Left ventricle myocardium superior (tissue), 1 donor: ENCODE measurements at places on chromosomes 11 and 22.

DNA sequence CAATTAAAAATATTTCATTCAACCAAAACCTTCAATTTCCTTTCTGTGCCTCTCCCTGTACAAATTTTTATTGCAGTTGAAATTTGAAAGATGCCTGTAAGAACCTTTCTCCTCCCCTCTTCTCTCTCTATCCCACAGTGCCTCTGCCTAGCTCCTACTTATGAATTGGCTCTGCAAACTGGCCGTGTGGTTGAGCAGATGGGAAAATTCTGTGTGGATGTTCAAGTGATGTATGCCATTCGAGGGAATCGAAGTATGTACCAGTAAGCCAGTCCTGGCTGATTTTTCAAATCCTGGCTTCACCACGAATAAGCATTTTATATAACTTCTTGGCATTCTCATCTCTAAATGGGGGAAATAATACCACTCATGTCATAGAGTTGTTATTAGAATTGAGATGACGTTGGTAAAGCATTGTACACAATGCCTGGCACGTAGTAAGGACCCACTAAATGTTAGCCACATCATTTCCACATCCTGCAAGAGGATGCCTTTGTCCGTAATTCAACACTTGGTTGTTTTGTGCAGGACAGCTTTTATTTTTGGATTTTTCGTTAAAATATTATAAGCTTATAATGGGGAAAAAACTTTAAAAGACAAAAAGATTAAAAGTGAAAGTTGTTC, 6.0 kb downstream of the DDX25 start:
- DNase-seq = no peak

- no peak for DNase-seq
Measured at GRCh38 chr11:65853246-65853979, 4.6 kb downstream of the CFL1 start.

DNA sequence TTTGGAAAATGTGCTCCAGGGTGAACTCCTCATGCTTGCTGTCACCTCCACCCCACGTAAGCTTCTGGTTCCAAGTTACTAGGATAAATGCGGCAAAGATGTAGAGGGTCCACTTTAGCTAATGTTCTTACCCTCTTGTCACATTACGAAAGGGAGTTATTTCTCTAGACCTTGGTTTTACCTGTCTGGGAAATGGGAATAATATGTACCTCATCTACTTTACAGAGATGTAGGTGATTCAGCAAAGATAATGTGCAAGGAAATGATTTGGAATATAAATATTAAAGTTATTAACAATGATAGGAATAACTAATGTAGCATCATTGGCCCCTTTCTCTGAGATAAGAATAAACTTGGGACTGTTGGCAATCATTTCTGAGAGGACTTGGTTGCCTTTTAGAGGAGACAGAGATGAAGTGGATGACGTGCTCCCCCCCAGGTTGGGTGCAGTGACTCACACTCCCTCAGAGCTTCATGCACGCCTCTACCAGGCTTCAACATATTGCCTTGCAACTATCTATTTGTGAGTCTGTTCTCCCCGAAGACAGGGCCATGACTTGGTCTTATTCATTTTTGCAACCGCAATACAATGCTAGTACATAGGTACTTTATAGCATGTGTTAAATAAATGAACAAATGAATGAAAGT, 97.1 kb downstream of the ME3 start:
- no peak for DNase-seq

DNA sequence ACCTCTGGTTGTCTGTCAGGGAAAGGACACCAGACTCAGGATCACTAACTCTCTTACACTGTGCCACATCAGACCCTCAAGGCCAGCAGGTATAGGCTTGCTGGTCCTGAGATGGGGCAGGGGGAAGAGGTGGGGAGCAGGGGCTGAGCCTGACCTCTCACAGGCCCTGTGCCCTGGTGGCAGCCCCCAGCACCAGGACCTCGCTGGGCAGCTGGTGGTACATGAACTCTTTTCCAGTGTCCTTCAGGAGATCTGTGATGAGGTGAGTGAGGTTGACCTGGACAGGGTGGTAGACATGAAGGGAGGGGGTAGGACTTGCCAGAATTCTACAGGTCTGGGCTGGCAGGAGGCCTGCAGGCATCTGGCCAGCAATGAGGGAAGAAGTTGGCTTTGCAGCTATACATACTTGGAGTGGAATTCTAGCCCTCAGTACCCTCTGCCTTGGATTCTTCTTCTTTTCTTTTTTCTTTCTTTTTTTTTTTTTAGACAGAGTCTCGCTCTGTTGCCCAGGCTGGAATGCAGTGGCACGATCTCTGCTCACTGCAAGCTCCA, 1.4 kb downstream of the NUDT22 start:
- no peak for DNase-seq

DNA sequence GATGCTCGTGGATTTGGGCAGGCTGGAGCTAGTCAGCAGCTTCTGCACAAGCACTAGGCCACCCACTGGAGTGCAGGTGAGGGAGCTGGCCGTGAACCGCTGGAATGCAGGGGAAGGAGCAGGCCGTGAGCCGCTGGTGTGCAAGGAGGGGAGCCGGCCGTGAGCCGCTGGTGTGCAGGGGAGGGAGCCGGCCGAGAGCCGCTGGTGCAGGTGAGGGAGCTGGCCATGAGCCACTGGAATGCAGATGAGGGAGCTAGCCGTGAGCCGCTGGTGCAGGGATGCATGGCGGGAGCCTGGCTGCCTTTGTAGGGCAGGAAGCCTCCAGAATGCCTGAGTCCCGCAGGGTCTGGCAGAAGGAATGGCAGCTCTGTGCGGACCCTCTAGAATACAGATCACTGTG, 4220.0 kb upstream of the OR11H1 start:
- DNase-seq = no peak

DNA sequence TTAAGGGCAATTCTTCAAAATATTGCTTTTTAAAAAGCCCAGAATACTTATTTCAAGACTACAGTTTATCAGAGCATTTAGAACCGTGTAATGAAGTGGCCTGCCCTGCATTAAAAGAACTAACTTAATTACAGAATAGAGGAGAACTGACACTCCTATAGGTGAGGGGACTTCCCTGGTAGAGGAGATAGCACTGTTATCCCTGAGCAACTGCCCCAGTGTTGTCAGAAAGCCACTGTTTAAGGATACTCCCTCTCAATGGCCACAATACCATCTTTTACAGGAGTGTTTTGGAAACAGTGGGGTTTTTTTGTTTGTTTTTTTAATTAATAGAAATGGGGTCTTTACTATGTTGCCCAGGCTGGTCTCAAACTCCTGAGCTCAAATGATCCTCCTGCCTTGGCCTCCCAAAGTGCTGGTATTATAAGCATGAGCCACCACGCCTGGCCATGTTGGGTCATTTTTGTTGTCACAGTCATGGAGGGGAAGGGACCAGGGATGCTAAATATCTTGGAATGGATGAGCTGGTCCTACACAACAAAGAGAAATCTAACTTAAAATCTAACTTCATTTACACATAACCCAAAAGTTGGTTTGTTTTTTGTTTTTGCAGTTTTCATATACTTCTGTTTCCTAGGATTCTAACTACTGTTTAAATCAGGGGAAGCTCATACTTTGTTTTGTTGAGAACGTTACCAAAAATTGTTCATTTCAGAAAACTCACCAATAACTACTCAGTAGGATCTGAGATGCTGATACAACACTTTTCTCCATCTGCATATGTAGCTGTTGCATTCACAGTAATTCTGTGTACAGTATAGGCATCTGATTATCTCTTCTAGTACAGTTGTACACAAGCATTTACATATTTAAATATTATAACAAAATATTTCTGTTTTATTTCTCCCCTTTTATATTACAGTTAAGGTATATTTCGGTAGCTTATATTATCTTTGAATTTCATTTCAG, 8.1 kb downstream of the RPL27A start:
- DNase-seq = no peak

DNA sequence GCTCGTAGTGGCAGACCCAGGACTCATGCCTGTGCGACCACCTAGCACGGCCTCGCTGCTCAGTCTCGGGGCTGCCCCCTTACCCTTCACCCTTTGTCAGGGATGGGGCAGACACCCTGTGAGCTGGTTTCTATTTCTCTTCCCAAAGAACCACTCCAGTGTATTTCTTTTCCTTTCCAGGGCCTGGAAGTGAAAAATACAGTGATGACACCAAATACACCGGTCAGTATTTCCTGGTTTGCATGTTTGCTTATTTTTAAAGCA, 13.7 kb downstream of the TMEM121B start:
- DNase-seq = no peak

DNA sequence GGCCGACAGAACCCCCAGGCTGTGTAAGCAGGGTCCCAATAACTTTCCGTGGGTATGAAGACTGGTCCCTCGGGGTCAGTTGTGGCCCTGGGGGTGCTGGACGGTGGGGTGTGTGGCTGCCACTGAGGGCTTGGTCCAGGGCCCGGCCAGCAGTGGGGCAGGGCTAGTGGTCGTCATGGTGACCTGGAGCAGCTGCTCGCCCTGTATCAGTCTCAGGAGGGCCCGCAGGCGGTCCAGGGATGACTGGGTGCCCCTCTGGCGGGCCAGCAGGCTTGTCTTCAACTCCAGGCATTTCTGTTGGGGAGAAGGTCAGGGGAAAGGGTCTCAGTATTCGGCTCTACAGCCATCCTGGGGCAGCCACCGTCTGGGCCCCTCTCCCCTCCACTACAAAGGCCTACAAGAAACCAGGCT, 126.8 kb downstream of the PHF21B start:
- no peak for DNase-seq

DNA sequence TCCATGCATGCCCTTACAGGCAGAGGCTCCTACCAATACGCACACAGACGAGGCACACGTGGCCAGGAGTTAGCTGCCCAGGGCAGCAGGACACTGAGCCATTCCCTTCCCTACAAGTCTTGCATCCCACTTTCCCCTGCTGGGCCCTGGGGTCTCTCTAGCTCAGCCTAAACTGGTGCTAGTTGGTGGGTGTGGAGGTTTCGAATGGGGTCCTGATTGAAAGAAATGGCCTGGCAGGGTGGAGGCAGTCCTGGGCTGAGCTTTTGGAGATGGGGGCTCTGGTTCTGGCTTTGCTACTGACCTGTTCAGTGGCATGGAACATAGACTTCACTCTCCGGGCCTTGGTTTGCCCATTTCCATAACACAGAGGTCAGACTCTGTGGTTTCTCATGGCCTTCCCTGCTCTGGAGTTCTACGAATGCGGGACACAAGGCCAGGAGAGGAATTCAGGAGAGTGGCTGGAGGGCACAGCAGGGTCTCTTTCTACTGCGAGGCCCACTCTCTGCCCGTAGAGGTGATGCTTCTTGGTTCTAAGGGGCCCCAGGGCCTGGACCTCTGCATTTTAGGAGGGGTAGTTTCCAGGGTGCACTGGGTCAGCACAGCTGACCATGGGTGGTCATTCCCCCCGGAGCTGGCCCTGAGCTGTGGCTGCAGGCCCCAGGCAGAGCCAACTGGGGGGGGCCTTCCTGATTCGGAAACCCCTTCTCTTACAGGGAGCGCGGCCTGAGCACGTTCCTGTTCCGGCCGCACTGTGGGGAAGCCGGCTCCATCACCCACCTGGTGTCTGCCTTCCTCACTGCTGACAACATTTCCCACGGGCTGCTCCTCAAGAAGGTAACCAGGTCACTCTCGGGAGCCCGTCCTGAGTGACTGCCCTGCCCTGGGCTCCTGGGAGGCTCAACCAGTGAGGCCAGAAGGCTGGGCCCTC, 40.0 kb downstream of the RNF141 start:
- no peak for DNase-seq

GRCh38 chr11:69241844-69242243, 52.1 kb upstream of the MYEOV start:
- DNase-seq = no peak

DNA sequence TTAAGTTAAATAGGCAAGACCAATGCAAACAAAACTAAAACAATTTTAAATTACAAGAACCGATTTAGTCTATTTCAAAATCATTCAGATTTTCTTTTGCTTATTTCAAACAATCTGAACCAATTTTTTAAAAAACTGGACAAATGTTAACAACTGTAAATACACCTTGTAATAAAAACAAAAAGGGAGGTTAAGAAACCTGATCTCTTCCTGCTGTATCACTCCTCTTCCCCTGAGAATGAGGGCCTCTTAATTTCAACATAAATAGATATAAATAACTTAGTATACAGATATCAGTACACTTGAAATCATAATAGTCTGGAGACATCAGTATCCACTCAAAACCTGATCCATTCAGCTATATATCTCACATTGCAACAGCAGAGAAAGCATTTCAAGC, 346.6 kb downstream of the TTC28 start:
- DNase-seq = no peak

DNA sequence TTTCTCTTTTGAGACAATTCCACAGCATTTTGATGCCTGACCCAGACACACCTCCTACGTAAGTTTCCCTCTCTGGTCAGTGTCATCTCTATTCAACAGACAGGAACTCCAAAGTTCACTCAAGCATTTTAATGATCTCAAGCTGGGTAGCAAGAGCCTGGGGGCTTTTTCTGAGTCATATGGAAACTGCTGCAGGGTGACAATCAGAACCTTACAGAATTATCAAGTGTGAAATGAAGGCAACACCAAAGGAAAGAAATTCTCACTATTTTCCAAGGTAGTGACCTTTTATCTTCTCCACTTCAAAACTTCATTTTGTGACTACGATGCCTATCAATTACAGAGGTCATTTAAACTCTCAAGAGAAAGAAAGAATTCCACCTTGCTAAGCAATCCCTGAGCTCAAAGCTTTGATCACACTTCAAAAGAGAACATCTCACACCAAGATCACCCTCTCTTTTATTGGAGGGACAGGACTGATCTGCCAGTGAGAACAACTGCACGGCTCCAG, 229.0 kb upstream of the ZC3H12C start:
- no peak for DNase-seq

DNA sequence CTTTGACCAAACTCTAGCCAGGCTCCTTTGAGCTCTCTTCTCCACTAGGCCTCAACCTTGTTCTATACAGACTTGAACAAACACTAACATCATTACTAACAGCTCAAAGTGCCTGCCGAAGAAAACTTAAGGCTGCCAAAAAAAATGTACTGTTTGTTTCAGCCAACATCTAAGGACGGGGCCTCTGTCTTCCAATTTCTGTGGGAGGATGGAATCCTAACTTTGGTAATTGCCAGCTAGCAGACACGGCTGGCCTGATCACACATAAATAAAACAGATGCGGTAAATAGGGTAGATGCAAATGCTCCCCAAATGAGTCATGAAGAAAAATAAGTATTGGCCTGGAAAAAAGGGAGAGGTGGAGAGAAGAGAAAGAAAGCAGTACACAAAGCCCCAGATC, 394.3 kb downstream of the TMEM135 start:
- no peak for DNase-seq

DNA sequence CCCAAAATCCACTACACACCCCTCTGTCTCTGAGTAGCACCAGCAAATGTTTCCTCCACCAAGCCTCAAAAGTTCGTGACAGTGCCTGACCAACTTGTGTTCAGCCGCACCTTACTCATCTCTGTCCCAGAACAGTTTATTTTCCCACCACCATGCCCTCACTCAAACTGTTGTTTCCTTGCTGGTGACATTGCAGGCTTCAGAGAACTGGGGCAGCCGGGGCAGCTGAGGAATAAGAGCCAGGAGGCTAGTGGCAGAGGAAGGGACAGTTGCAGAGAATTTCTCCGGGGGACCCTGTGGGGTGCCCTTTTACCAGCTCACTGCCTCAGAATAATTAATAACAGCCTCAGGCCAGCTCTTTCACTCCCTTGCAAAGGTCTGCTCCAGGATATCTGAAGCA, 709 bp upstream of the KCNE3 start:
- DNase-seq = no peak
